ENCODE measurements at places on chromosomes 6 and 20. TPM values are rescaled to one million over a fixed set of nuclear protein-coding genes. Genes with fewer than 3 reads are reported as not detected.

The VSTM2L gene
- total RNA-seq: 31.3 TPM

GRCh38 chr6:137202078-137202477 lies 17.1 kb downstream of the IFNGR1 start:
- peak; percentile 15 for DNase-seq

The SOX18 gene
- total RNA-seq: 4.7 TPM

- no peak for DNase-seq
Measured at GRCh38 chr6:97969065-97969464, 686.0 kb upstream of the MMS22L start.

GRCh38 chr6:135289816-135290215 lies 108.7 kb downstream of the MYB start:
- DNase-seq: no peak

The MRAP2 gene
- total RNA-seq: 10.6 TPM

- DNase-seq: no peak
Measured at GRCh38 chr6:115362234-115362633, 698.5 kb downstream of the FRK start.

DNA sequence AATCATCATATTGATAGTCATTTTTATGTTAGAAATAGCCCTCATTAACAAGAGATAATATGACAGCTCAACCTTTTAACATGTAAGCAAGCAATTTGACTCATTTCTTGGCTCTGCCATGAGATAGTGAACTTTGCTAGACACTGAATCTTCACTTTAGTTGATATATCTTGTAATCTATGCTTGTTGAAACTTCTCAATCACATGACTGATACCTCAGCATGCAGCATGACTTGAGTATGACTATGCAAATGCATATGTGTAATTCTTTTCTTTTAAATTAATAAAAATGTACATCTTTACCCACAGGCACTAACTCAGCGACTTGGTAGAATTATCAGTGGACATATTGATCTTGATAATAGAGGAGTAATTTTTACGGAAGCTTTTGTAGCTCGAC lies 6.6 kb downstream of the UFL1 start:
- no peak for DNase-seq

The SLC4A11 gene
- 9.2 TPM for total RNA-seq

Measured in prostate gland (tissue), 2 donors.